ENCODE measurements at places on chromosomes 7 and 10. TPM values are rescaled to one million over a fixed set of nuclear protein-coding genes. Genes with fewer than 3 reads are reported as not detected.

DNA sequence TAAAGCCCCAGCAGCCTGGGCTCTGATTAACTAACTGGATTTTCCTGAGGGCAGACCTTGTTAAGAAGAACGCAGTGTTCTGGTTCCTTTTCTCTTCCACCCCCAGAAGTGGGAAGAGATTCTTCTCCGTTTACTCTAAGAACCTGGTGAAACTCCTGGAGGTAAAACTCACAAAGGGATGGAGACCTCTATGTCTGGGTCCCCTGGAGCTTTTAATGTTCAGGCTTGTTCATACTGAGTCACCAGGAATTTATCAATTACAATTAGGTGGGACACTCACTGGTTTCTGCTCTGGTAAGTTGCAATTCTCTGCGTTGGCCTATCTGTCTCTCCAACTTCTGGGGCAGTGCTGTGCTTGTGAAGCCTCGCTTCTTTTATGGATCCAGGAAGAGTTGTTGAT is 73.3 kb upstream of the CACNB2 start:
- no peaks in the 10 kb centered on the region for H3K36me3 ChIP-seq
- H3K27ac ChIP-seq = no peak overlapping the region
- no peak overlapping the region for H3K4me3 ChIP-seq
- DNase-seq = no peak
- no peaks in the 10 kb centered on the region for H3K27me3 ChIP-seq

- H3K27ac ChIP-seq = peak overlapping the region; percentile 82
- H3K4me1 ChIP-seq = peaks cover 34% of the 10 kb centered on the region
- H3K36me3 ChIP-seq = peaks cover 18% of the 10 kb centered on the region
- H3K27me3 ChIP-seq = no peaks in the 10 kb centered on the region
- DNase-seq = peak; percentile 38
- H3K4me3 ChIP-seq = peak overlapping the region; percentile 38
Measured at GRCh38 chr10:873020-873419, 58.5 kb downstream of the LARP4B start.

DNA sequence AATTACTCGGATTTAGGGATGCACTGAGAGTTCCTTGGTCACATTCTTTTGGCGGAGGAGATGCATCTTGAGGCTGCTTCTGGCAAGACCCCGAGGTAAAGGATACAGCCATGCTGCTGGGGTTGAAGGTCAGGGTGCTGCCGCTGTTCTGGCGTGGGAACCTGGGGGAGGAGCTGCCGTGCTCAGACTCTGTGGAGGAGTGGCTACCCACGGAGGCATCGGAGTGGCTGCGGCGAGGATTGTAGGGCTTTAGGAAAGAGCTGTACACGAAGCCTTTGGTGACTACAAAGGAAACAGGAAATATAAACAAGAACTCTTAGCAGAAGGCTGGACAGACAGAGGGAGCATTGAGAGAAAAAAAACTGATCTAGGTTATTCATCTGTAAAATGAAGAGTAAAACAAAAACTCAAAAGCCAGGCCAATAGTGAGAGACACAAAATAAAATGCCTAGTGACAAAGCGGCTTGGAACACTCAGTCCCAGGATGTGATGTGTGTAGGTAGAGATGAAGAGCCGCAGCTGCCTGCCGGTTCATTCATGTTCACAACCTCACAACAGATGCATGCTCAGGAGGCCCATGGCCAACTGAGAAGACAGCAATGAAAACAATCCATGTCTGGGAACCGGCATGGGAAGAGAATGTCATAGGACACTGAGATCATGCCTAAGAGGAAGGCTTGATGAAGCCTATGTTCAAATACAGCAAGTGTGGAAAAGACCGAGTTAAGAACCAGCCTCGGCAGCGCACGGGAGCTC is 97.8 kb downstream of the ABCC2 start:
- H3K27me3 ChIP-seq = no peaks in the 10 kb centered on the region
- peaks cover 3% of the 10 kb centered on the region for H3K4me1 ChIP-seq
- H3K4me3 ChIP-seq = no peak overlapping the region

GRCh38 chr10:30870896-30871295 is 160.8 kb downstream of the ZNF438 start:
- H3K4me3 ChIP-seq = no peak overlapping the region
- H3K27me3 ChIP-seq = no peaks in the 10 kb centered on the region
- H3K36me3 ChIP-seq = peaks cover 21% of the 10 kb centered on the region
- no peak overlapping the region for H3K27ac ChIP-seq
- peaks cover 2% of the 10 kb centered on the region for H3K4me1 ChIP-seq

DNA sequence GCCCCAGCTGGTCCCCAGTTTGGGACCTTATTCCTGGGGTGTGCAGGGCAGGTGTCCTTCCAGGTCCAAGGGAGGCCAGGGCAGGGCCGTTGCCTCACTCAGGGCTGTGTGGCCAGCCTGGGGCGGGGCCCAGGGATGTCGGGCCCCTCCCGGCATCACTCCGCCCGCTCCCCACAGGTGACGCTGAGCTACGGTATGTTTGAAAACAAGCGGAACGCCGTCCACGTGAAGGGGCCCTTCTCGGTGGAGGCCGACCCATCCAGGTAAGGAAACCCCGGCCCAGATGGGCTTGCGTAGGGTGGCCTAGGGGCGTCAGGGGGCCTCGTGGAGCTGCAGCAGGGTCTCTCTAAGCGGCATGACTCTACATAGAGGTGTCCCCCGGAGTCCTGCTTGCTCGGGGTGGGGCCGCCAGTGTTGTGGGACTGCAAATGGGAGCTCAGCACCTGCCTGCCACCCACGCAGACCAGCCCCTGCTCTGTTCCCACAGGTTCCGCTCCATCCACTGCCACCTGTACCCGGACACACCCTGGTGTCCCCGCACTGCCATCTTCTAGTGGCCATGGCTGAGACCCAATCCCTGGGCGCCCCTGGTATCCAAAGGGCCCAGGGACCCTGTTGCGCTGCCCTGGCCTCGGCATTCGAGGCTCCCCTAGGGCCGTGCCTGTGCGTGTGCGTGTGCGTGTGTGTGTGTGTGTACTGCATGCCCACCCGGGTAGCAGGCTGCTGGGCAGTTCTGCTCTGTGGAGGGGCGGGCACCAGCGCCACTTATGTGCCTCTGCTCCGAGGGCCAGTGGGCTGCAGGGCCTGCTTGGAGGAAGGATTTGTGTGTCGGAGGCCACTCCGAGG is 7.3 kb downstream of the LFNG start:
- peak; percentile 26 for DNase-seq
- H3K27ac ChIP-seq = no peak overlapping the region
- no peaks in the 10 kb centered on the region for H3K27me3 ChIP-seq

DNA sequence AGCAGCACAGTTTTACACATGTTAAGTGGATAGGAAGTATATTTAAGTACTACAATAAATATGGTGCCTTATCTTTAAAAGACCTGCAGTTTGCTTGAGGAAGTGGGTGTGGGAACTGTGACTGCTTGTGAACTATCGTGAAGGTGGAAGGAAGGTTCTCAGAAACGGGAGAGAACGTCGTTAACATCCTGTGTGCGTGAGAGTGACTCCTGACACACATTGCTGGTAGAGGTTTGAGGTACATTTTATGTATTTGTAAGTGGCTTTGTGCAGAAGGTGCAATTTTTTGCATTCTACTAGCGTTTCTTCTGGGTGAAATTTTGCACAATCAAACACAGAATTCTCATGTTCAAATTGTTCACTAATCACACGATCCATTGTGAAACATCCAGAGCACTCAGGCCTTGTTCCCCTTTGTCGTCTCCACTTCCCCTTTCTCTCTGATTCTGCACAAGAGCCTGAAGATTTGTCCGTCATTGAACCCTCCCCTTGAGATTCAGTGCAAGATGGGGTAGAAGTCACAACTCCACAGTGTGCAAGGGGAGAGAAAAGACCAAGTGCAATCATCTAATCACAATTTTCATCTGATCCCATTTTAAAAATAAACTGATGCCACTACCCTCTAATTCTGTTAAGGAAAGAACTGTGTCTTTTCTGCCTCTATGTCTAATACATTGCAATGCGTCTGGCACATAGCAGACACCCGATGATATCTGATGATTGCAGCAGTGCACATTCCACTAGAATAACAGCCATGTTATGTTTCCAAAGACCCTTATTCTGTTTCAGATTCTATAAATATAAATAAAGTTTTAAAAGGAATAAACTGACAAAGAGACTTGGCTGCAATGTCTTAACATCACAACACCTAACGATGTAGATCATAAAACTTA is 279.9 kb downstream of the NEBL start:
- peaks cover 4% of the 10 kb centered on the region for H3K4me1 ChIP-seq
- H3K27ac ChIP-seq = no peak overlapping the region
- peak; percentile 19 for DNase-seq
- H3K4me3 ChIP-seq = no peak overlapping the region
- H3K36me3 ChIP-seq = no peaks in the 10 kb centered on the region

- no peak overlapping the region for H3K4me3 ChIP-seq
- no peaks in the 10 kb centered on the region for H3K36me3 ChIP-seq
- DNase-seq = no peak
- no peaks in the 10 kb centered on the region for H3K27me3 ChIP-seq
Measured at GRCh38 chr7:30705008-30705407, 22.8 kb upstream of the CRHR2 start.

GRCh38 chr7:50674896-50675835 is 107.5 kb downstream of the GRB10 start:
- no peak overlapping the region for H3K27ac ChIP-seq
- H3K4me1 ChIP-seq = peaks cover 57% of the 10 kb centered on the region
- no peaks in the 10 kb centered on the region for H3K27me3 ChIP-seq
- no peaks in the 10 kb centered on the region for H3K36me3 ChIP-seq

DNA sequence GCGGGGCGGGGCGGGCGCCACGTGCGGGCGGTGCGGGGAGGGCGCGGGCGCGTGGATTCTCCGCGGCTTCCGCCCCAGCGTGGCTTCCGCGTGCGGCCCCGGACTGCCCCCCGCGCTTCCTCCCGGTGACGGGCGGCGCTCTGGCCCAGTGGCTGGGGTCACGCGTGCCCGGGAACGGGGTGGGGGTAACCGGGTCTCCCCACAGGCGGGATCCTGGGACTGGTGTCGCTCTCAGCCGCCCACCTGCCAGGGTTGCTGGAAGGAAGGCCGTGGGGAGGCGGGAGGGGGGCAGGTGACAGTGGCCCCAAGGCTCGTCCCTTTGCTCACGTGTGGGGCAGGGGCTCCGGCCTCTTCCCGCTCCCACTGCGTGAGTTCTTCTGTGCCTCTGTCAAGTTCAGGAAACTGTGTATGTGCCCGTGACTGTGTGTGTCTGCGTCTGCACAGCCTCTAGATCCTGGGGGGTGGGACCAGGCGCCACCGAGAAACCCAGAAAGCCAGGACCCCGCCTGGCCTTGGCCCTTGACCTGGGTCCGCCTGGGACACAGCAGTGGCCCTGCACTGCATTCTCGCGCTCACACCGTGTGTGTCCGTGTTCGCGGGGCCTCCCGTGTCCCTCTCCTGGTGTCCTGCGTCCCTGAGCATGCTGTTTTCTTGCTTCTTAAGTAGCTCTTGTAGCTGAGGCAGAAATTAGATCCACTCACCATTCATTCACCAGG is 919 bp downstream of the MAFK start:
- peaks cover 57% of the 10 kb centered on the region for H3K4me1 ChIP-seq
- no peaks in the 10 kb centered on the region for H3K27me3 ChIP-seq
- peak; percentile 52 for DNase-seq
- H3K4me3 ChIP-seq = peak overlapping the region; percentile 59
- no peaks in the 10 kb centered on the region for H3K36me3 ChIP-seq

DNA sequence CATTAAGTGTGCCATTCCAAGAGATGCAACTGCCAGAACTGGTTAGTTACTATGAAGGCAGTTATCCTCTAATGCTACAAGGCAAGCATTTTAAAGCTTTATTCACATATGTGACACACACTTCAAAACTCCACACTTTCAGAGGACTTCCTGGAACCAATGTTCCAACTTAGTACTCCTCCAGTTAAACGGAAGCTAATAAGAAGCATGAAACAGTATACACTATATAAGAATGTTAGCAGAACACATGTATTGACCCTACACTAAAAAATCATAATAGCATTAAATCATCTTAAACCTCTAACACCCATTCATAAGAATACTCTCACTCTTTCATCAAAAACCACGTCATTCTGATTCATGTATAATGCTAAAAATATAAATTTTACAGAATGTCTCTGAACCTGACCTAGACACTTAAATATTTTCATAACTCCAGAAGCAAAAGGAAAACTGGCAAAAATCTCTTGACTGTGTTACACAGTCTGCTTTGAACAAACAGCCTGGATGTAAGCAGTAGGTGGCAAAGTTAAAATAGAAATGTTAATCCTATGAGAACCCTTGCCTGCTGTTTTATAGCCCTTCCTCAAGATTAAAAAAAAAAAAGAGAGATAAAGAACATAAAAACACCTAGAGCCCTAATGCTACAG is 135.0 kb downstream of the SEMA3C start:
- H3K4me3 ChIP-seq = no peak overlapping the region
- H3K4me1 ChIP-seq = peaks cover 5% of the 10 kb centered on the region
- H3K27ac ChIP-seq = peak overlapping the region; percentile 39
- no peaks in the 10 kb centered on the region for H3K27me3 ChIP-seq
- DNase-seq = no peak
- H3K36me3 ChIP-seq = peaks cover 4% of the 10 kb centered on the region

- no peaks in the 10 kb centered on the region for H3K36me3 ChIP-seq
- no peak for DNase-seq
- H3K4me1 ChIP-seq = no peaks in the 10 kb centered on the region
- H3K27me3 ChIP-seq = no peaks in the 10 kb centered on the region
- no peak overlapping the region for H3K4me3 ChIP-seq
- no peak overlapping the region for H3K27ac ChIP-seq
Measured at GRCh38 chr10:56874950-56875349, 513.9 kb upstream of the ZWINT start.

- H3K27me3 ChIP-seq = no peaks in the 10 kb centered on the region
- peaks cover 100% of the 10 kb centered on the region for H3K36me3 ChIP-seq
- peak overlapping the region; percentile 20 for H3K27ac ChIP-seq
- H3K4me3 ChIP-seq = no peak overlapping the region
- no peaks in the 10 kb centered on the region for H3K4me1 ChIP-seq
Measured at GRCh38 chr7:158923928-158924511, 67.7 kb downstream of the DYNC2I1 start.

DNA sequence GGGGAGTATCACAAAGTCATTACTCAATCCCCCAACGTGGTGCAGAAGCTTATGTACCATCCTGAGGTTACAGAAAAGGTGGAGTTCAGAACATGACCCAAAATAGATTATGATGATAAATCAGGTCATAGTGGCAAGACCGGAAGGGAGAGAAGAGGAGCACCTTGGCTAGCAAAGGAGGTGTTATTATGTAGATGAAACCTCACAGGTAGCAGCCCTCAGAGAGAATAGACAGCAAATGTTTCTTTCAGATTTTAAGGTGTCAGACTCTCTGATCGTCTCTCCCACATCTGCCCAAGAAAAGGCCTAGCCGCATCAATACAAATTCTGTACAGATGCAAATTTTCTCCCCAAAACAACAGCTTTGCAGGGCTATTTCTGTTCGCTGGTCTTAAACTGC is 88.3 kb upstream of the SEMA3D start:
- no peak for DNase-seq
- no peaks in the 10 kb centered on the region for H3K4me1 ChIP-seq
- H3K27me3 ChIP-seq = no peaks in the 10 kb centered on the region
- H3K4me3 ChIP-seq = no peak overlapping the region

- H3K4me3 ChIP-seq = no peak overlapping the region
- H3K27me3 ChIP-seq = no peaks in the 10 kb centered on the region
- no peak overlapping the region for H3K27ac ChIP-seq
- no peaks in the 10 kb centered on the region for H3K4me1 ChIP-seq
- H3K36me3 ChIP-seq = no peaks in the 10 kb centered on the region
Measured at GRCh38 chr10:99938563-99938962, 71.2 kb downstream of the DNMBP start.

- H3K4me3 ChIP-seq = peak overlapping the region; percentile 19
- H3K4me1 ChIP-seq = peaks cover 17% of the 10 kb centered on the region
- H3K27ac ChIP-seq = peak overlapping the region; percentile 39
- no peaks in the 10 kb centered on the region for H3K27me3 ChIP-seq
Measured at GRCh38 chr10:34739915-34740314, 75.2 kb downstream of the PARD3 start.

CLRN3 gene
- total RNA-seq = not detected

SEMA3E gene
- not detected for total RNA-seq

CCDC3 gene
- total RNA-seq = 5.3 TPM

CCL24 gene
- total RNA-seq = 0.60 TPM

Data from heart left ventricle (tissue), 16 donors.